ENCODE measurements at places on chromosomes 4 and X. TPM values are rescaled to one million over a fixed set of nuclear protein-coding genes. Genes with fewer than 3 reads are reported as not detected.

CPZ gene
- not detected for total RNA-seq

C4orf50 gene
- under 0.01 TPM for total RNA-seq

RHOH gene
- total RNA-seq: not detected

ARMCX4 gene
- total RNA-seq: 3.9 TPM

ASB12 gene
- total RNA-seq: not detected

PNCK gene
- total RNA-seq: not detected

TCEAL6 gene
- total RNA-seq: not detected

TCEAL7 gene
- total RNA-seq: 0.11 TPM

ARHGAP36 gene
- total RNA-seq: not detected

GYG2 gene
- 0.43 TPM for total RNA-seq

TSPAN7 gene
- 25.1 TPM for total RNA-seq

P2RY4 gene
- 0.09 TPM for total RNA-seq

ENPEP gene
- 0.17 TPM for total RNA-seq
